ENCODE measurements at places on chromosomes 11 and 22.

DNA sequence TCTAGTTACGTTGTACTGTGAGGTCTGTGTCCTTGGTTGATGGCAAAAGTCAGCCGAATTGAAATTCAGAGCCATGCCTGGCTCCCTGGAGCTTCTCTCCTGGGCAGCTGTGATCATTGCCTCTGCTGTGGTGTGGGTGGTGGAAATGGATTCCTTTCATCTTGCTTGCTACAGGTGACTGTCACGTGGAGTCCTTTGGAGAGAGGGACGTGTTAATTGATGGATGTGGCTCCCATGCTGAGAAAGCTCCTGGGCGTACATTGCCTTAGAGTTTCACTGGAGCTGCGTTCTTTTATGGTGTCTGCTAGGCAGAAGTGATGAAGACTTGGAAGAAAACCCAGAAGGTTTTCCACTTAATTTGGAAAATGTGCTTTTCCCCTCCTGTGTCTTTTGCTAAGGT, 41.9 kb upstream of the PPP6R3 start:
- DNase-seq = no peak

DNA sequence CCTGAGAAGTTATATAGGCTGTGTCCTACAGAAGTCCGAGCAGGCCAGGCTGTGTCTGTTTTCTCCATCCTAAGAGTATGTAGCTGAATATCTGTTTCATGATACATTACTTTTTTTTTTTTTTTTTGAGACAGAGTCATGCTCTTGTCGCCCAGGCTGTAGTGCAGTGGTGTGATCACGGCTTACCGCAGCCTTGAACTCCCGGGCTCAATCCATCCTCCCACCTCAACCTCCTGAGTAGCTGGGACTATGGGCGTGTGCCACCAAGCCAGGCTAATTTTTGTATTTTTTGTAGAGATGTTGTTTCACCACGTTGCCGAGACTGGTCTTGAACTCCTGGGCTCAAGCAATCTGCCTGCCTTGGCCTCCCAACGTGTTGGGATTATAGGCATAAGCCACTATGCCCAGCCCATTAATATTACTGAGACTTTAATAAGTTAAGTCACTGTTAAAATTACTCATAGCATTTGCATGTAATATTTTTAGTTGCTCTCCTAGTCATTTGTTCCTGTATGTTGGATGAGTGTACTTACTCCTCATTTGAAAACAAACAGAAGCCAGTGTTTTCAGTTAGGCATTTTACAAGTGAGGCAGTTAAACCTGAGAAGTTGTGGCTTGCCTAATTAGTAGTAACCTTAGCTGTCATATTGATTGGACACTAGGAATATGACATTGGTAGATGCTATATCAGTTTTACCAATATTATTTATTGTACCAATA, 26.1 kb downstream of the DRG1 start:
- DNase-seq = no peak

DNA sequence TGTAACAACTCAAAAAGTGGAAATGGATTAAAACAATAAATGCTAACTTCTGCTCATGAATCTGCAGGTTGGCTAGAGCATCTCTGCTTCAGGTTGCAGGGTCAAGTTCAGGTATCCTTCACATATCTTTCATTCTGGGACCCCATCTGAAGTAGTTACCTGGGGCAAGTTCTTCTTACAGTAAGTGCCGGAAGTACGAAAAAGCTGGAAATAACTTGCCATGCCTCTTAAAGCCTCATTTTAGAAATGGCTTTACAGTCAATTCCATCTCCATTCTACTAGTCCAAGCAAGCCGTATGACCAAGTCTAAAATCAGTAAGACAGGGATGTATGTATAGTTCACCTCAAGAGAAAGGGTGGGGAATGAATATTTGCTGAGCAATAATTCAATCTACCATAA, 93.7 kb downstream of the FCHSD2 start:
- no peak for DNase-seq

DNA sequence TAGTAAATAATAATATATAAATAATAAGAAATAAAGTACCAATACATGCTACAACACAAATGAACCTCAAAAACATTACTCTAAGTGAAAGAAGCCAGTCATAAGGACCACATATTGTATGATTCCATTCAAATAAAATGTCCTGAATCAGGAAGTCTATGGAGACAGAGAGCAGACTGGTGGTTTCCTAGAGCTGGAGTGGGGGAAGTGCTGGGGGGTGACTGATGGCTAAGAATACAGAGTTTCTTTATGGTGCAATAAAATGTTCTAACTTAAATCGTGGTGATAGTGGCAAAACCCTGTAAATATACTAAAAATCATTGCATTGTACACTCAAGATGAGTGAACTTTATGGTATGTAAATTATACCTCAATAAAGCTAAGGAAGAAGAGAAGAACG, 376.5 kb downstream of the BUD13 start:
- DNase-seq = no peak

GRCh38 chr22:32628628-32629572, 154.3 kb downstream of the FBXO7 start:
- no peak for DNase-seq

Measured in NCI-H1436 treated with DMSO at 0.1 percent for 48 hours (cell line).